Activated CD4-positive, alpha-beta memory T cell treated with anti-CD3 and anti-CD28 coated beads for 36 hours (primary cell): ENCODE measurements at places on chromosomes 4 and X.

GRCh38 chr4:154497889-154498288, 6.3 kb upstream of the DCHS2 start:
- no peak overlapping the region for H3K4me3 ChIP-seq
- H3K36me3 ChIP-seq: no peaks in the 10 kb centered on the region
- H3K27ac ChIP-seq: no peak overlapping the region
- no peak for DNase-seq

GRCh38 chr4:168522829-168523489, 26.1 kb downstream of the PALLD start:
- H3K4me3 ChIP-seq: no peak overlapping the region
- peaks cover 14% of the 10 kb centered on the region for H3K27me3 ChIP-seq
- no peaks in the 10 kb centered on the region for H3K36me3 ChIP-seq
- no peak for DNase-seq
- H3K27ac ChIP-seq: no peak overlapping the region
- H3K4me1 ChIP-seq: no peaks in the 10 kb centered on the region

GRCh38 chr4:61318431-61318830, 118.3 kb downstream of the ADGRL3 start:
- H3K36me3 ChIP-seq: no peaks in the 10 kb centered on the region
- no peaks in the 10 kb centered on the region for H3K27me3 ChIP-seq
- H3K4me3 ChIP-seq: no peak overlapping the region
- no peak for DNase-seq

GRCh38 chr4:48472794-48473193, 10.3 kb upstream of the SLC10A4 start:
- H3K27ac ChIP-seq: no peak overlapping the region
- H3K4me3 ChIP-seq: no peak overlapping the region
- H3K36me3 ChIP-seq: no peaks in the 10 kb centered on the region
- no peak for DNase-seq

- no peak overlapping the region for H3K27ac ChIP-seq
- DNase-seq: no peak
- no peaks in the 10 kb centered on the region for H3K4me1 ChIP-seq
- H3K27me3 ChIP-seq: no peaks in the 10 kb centered on the region
- H3K4me3 ChIP-seq: no peak overlapping the region
Observed at GRCh38 chr4:138113819-138114400, 128.2 kb downstream of the SLC7A11 start.
